ENCODE measurements at places on chromosomes 1 and 21.

- no peak for DNase-seq
Measured at GRCh38 chr1:94329986-94330385, 88.2 kb upstream of the ABCD3 start.

GRCh38 chr1:8674481-8674880 lies 143.0 kb downstream of the RERE start:
- no peak for DNase-seq

GRCh38 chr21:32096411-32096810 lies 182.4 kb downstream of the MIS18A start:
- DNase-seq = no peak

- DNase-seq = no peak
Measured at GRCh38 chr1:185376288-185376687, 59.2 kb upstream of the IVNS1ABP start.

- no peak for DNase-seq
Measured at GRCh38 chr1:111653709-111654108, 34.1 kb downstream of the RAP1A start.

DNA sequence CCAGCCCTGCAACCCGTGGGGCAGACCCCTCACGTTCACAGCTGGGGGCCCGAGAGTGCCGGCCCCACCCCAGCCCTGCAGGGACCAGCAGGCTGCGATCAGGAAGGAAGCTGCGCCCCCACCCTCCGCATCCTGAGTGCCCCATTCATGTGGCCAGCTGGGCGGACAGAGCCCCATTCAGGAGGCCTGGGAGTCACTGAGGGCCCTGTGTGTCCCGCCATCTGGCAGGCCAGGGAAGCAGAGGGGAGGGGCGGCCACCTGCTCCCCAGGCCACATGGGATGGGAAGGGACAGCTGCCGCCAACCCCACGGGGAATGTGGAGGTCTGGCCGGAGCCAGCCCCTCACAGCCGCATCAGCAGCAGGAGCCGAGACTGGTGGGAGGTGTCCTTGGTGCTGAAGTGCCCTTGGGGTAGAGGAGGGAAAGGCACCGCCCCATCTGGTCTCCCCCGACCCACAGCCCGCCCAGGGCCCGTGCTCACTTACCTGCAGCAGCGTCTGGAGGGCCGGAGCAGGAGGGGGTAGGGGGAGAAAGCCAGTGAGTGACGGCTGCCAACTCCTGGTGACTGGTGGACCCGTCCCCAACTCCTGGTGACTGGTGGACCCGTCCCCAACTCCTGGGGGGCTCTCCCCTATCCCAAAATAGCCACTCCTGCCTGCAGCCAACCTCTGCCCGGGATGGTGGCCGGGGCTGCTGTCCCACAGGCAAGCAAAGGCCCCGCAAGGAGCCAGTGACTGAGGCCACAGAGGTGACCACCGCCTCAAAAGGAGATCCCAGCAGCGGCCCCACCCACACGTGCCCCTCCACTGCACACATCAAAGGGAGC lies 8.7 kb downstream of the ACAP3 start:
- no peak for DNase-seq

- DNase-seq = no peak
Measured at GRCh38 chr1:225484657-225485214, 56.9 kb upstream of the LBR start.

GRCh38 chr21:41983229-41983628 lies 26.9 kb downstream of the ZBTB21 start:
- no peak for DNase-seq

- no peak for DNase-seq
Measured at GRCh38 chr1:29984862-29985605, 738.4 kb downstream of the MATN1 start.

GRCh38 chr1:240173836-240174235 lies 82.2 kb downstream of the FMN2 start:
- DNase-seq = no peak

GRCh38 chr1:94648225-94649007 lies 106.9 kb upstream of the F3 start:
- DNase-seq = no peak

DNA sequence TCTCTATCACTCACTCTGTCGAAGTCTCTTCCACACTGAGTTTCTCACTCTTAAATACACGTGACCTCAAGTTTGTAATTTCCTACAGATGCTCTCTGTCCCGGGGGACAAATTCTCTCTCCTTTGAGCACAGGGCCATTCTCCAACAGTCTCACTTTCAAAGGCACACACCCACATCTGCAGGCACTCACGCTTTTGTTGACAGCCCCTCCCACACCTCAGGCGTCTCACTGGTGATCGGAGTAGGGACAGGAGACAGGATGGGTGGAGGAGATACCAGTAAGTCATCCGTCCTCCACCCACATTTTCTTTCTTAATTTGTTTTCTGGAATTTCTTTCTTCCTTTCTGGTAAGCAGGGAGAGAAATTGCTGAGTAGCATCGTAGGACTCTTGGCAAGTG lies 40.6 kb upstream of the GREM2 start:
- DNase-seq = no peak

DNA sequence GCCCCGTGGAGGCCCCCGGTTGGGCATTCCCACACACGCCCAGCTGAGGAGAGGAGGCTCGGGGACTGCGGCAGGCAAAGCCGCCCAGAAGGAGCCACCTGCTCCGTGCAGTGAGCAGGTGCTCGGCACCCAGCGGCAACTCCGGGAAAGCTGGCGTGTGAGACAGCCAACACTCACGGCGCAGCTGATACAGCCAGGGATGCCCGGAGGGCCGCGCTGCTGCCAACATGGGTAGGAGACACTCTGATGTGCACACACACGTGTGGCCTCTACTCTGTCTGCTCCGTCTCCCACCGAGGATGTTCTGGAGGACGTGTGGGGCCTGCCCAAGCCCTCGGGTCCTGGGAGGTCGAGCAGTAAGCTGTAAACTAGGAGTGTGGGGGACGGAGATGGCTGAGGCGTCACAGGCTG lies 12.9 kb downstream of the MORN1 start:
- DNase-seq = no peak

DNA sequence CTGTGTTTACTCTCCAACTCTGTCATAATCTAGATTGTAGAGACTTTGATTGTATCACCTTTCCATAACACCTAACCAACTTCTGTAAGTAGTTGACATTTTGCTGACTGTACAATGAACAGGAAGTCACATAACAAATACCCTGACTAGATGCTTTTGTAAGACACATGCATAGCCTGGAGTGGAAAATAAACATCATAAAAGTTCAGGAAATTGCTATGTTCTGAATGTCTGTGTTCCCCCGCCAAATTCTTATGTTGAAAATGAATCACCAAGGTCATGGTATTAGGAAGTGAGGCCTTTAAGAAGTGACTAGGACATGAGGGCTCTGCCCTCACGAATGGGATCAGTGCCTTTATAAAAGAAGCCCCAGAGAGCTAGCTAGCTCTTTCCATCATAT lies 40.4 kb upstream of the ZSWIM5 start:
- DNase-seq = no peak

GRCh38 chr1:202952818-202953217 lies 5.3 kb downstream of the ADIPOR1 start:
- DNase-seq = no peak

DNA sequence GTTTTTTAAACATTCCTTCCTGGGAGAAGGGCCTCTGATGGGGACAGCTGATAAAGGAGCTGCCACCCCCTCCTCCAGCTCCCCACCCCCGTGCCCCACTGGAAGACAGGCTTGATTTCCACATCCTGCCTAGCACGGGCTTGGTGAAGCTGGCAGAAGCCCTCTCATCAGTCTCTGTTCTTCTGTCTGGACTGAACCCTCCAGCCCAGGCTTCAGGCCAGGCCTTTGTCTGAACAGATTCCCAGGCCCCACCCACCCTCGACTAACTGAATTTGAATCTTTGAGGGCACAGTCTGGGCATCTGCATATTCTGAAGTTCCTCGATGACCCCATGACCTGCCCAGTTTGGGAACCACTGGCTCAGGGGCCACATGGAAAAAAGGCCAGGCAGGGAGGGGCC lies 75.3 kb downstream of the CD58 start:
- DNase-seq = no peak

GRCh38 chr1:197619008-197619640 lies 156.2 kb downstream of the DENND1B start:
- DNase-seq = no peak

DNA sequence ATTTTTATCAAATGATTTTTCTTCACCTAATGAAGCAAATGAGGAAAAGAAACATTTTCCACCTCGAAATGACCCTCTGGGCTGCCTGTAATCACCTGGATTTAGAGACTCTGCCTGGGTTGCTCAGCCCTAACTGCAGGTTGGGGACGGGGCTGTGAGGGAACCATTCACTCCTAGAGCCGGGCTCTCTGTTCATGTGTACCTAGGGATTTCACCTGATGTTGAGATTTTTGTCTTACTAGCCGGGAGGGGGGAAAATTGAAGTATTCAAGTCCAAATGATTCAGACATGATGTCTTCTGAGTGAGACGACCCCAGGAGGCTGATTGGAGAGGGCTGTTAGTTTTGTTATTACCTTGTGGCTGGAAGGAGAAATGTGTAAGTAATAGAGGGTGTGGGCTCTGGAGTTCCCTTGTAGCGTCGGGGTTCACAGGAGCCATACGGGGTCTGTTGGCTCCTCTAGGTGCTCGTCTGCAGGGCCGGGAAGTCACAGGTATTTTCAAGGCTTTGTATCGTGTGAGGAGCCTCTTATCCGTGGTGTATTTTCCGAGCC lies 42.3 kb upstream of the PWP2 start:
- DNase-seq = no peak

- no peak for DNase-seq
Measured at GRCh38 chr1:91345395-91346005, 59.1 kb downstream of the HFM1 start.

GRCh38 chr1:116252785-116253184 lies 120.3 kb upstream of the ATP1A1 start:
- DNase-seq = no peak

DNA sequence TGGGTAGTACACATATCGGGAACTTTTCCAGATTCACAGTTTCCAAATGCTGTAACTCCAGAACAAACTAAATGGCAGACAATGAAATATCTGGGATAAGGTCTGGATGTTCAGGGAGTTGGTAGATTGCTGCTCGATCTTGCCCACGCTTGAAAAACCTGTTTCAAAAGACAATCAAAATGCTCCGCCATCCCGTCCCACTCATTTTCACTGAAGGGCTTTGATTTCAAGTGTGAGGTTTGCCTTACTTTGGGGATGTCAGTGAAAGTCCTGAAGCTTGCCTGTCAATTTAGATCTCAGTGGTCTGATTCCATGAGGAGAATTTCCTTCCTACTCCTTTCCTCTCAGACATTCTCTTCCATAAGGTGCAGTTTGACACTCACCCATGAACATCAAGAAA lies 236.3 kb upstream of the KCNK2 start:
- no peak for DNase-seq

- no peak for DNase-seq
Measured at GRCh38 chr1:179369751-179370341, 4.1 kb downstream of the AXDND1 start.

- DNase-seq = no peak
Measured at GRCh38 chr1:109668123-109668775, 392 bp downstream of the GSTM2 start.

GRCh38 chr1:97088391-97088790 lies 366.8 kb downstream of the PTBP2 start:
- DNase-seq = no peak

- peak; percentile 82 for DNase-seq
Measured at GRCh38 chr1:210446479-210446878, 117.8 kb downstream of the HHAT start.

DNA sequence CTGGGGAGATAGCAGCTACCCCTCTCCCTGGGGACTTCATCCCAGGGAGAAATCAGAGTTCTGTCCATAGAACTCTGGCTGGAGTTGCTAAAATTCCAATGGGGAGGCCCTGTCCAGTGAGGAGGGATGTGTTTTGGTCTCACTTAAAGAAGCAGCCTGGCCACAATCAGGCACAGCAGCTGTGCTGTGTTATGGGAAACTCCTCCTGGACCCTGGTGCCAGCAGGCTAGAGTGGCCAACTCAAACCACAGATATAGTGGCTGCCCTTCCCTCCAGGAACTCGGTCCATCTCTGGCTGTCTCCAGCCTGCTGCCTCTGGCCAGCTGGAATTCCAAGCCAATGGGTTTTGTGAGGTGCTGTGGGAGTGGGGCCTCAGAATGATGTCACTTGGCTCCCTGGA lies 37.4 kb upstream of the SAMD11 start:
- DNase-seq = no peak

- no peak for DNase-seq
Measured at GRCh38 chr1:214946615-214947014, 135.9 kb upstream of the KCNK2 start.

DNA sequence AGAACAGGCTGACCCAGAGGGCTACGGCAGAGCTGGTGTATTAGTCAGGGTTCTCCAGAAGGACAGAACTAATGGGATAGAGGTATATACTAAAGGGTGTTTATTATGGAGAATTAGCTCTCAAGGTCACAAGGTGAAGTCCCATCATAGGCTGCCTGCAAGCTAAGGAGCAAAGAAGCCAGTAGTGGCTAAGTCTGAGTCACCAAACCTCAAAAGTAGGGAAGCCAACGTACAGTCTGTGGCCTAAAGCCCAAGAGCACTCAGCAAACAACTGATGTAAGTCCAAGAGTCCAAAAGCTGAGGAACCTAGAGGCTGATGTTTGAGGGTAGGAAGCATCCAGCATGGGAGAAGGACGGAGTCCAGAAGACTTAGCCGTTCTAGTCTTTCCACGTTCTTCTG lies 179.2 kb downstream of the BACH1 start:
- DNase-seq = no peak

DNA sequence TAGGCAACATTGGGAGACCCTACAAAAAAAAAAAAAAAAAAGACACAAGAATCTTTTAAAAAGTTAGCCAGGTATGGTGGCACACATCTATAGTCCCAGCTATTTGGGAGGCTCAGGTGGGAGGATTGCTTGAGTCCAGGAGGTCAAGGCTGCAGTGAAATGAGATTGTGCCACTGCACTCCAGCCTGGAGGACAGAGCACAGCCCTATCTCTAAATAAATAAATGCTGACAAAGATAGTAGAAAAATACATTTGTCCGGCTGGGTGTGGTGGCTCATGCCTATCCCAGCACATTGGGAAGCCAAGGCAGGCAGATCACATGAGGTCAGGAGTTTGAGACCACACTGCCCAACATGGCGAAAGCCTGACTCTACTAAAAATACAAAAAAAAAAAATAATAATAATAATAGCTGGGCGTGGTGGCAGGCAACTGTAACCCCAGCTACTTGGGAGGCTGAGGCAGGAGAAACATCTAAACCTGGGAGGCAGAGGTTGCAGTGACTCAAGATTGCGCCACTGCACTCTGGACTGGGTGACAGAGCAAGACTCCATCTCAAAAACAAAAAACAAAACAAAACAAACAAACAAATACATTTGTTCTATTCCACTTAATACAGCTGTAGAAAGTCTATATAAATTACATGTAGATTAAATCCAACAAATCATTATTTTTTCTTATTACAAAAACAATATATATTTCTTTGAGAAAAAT lies 48.5 kb downstream of the PHACTR4 start:
- DNase-seq = no peak

DNA sequence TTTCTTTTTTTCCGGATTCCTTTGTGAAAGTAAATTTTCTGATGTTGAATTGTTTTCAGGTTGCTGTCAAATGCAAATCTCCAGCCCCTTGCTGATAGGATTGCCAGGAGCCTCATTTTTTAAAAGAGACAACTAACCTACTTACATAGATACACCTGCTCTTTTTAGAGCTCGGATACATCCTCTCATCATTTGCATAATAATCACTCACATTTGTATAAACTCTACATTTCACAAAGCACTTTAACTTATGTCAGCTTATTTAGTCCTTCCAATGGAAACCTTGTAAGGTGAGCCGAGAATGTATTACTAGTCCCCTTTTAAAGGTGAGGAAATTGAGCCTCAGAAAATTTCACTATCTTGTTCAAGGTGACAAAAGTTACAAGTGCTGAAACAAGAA lies 84.8 kb downstream of the KCTD3 start:
- no peak for DNase-seq

All from stimulated activated CD8-positive, alpha-beta memory T cell treated with anti-CD3 and anti-CD28 coated beads, Interleukin-7, amount 100 ng/mL, for 4 hours (primary cell).